ENCODE measurements at places on chromosomes 11 and 22. TPM values are rescaled to one million over a fixed set of nuclear protein-coding genes. Genes with fewer than 3 reads are reported as not detected.
A peak's percentile ranks its signal among the peaks of the same experiment; 100 is the strongest.

DNA sequence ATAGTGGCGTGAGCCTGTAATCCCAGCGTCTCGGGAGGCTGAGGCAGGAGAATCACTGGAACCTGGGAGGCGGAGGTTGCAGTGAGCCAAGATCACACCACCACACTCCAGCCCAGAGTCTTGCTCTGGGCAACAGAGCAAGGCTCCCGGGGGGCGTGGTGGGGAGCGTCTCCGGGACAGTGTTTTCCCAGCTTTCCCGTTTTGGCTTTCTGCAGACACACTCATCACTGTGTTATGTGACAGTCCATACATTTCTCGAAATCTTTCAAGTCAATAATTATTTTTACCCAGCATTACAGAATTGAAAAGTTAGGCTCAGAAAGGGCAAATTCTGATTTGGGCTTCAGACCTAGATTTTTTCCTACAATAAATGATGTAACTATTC is 31.7 kb downstream of the NEAT1 start:
- DNase-seq, result peak; percentile 46

MEN1 gene
- 21.9 TPM for total RNA-seq

DNA sequence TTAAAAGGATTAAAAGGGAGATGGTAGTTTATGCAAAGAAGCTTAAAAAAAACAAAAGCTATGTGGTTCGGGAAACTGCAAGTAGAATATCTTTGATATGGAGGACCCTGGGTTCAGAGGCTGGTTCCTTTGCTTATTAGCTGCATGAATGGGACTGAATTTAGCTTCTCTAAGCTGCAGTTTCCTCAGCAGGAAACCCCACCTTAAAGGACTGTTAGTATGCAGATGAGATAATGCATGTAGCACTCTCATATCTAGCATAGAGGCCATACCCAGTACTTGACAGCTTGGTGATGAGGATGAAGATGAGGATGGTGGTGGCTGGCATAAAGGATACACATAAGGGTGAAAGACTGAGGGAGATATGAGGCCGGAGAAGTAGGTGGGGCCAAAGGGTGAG is 134.6 kb downstream of the RRAS2 start:
- DNase-seq, result no peak

HMOX1 gene
- 33.8 TPM for total RNA-seq

DNA sequence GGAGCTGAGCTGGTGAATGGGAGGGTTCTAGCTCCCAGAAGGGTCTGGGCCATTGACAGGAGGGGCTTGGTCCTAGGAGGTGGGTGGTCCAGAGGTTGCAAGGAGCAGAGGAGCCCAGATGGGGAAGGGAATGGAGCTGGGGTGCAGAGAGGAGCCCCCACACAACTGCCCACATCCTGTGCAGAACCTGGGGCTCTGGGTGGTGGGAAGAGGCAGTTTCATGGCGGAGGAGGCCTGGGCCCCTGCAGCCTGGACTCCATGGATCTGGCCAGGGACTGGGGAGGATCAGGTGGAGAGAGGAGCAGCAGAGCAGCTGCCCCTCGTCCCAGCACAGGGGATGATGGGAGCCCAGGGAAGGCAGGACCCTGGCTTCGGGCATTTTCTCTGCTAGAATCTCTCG is 963 bp upstream of the ADORA2A start:
- DNase-seq, result no peak

GRCh38 chr11:12086271-12087074 is 23.9 kb upstream of the MICAL2 start:
- peak; percentile 41 for DNase-seq

PATE2 gene
- not detected for total RNA-seq

GRCh38 chr11:15525582-15525981 is 410.9 kb downstream of the INSC start:
- DNase-seq, result no peak

- no peak for DNase-seq
Measured at GRCh38 chr11:32188785-32189184, 97.9 kb downstream of the RCN1 start.

DNA sequence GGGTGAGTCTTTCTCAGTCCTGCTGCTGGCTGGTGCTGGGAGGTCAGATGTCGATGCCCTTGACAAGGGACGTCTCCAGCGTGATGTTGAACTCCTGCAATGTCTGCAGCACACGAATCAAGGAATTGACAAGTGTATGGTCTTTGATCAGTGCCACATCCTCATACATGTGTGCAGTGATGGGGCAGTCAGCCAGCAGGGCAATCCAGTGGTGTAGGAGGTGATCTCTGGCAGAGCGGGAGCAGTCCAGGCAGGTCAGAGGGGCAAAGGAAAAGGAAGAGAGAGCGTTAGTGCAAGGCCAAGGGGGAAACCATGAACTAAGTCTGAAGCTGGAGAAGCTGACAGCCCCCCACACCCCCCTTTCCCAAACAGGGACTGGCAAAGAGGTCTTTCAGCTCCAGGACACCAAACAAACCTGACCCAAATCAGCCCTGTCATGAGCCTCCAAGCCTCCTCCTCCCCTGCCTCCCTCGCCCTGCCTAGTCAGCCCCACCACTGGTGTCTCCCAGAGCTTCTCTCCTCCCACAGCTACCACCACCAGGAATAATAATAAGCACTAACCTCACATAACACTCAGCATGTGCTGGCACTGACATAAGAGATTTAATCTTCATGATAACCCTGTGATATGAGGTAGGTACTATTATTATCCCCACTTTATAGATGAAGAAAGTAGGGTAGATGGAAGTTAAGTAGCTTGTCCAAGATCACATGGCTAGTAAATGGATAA is 48.4 kb upstream of the SCUBE2 start:
- no peak for DNase-seq

DNA sequence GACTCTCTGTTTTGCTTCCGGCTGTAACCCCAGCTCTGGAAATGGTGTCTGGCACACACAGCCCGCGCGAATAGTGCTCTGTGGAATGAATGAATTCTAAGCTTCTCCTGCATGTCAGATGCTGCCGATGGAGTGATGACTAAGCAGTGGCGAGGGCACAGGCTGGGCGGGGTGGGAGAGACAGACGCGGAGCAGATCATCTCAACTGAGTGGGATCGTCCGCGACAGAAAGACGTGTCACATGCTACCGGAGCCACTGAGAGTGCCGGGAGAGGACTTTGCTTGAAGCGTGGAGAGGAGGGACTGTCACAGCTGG is 334.5 kb downstream of the CTTN start:
- DNase-seq, result peak; percentile 12

DNA sequence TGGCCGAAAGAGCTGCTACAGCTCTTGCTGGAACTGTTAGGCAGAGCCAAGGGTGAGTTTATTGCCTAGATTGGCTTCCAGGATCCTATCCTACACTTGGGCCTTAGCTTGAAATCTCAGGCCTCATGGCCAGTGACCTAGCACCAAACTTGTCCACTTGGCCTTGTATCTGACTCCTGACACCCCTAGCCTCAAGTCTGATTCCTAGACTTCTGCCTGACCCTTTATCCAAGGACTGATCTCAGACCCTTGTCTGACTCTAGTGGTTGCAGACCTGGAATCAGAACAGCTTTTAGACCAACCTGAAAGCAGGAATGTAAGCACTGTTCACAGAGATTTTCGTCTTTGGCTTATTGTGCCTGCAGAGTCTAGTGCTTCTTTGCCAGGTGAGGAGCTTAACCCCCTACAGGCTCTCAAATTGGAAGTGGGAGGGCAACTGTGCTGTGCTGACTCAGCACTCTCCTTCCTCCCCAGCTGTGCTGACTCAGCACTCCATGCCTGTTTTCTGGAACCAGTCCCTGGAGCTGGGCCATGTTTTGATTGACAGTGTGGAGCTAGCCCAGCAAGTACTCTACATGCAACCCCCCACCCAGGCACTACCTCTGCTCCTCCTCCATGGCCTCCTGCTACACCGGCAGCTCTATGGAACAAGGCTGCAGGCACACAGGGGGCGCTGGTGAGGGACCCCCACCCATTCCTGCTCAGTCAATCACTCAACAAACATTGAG is 35.1 kb downstream of the RRP8 start:
- DNase-seq, result no peak

DNA sequence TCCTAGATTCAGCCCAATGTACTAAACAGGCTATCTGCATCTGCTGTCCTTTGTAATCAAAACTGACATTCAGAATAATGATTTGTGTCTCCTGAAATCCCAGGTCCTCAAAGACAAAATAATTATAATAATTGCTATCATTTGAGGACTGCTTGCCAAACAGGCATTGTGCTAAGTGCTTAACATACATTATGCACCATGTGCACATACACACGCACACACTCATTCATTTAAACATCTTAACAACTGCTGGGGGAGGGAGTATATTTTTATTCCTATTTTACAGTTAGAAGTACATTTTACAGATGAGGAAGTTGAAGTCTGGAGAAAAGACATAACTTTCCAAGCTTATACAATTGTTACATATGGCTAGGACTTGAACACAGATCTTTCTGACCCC is 308.0 kb upstream of the ZC3H12C start:
- DNase-seq, result no peak

MMP13 gene
- not detected for total RNA-seq

PHLDA2 gene
- total RNA-seq, result 23.9 TPM

GRCh38 chr22:48340727-48341709 is 1486.7 kb downstream of the BRD1 start:
- DNase-seq, result no peak

DNA sequence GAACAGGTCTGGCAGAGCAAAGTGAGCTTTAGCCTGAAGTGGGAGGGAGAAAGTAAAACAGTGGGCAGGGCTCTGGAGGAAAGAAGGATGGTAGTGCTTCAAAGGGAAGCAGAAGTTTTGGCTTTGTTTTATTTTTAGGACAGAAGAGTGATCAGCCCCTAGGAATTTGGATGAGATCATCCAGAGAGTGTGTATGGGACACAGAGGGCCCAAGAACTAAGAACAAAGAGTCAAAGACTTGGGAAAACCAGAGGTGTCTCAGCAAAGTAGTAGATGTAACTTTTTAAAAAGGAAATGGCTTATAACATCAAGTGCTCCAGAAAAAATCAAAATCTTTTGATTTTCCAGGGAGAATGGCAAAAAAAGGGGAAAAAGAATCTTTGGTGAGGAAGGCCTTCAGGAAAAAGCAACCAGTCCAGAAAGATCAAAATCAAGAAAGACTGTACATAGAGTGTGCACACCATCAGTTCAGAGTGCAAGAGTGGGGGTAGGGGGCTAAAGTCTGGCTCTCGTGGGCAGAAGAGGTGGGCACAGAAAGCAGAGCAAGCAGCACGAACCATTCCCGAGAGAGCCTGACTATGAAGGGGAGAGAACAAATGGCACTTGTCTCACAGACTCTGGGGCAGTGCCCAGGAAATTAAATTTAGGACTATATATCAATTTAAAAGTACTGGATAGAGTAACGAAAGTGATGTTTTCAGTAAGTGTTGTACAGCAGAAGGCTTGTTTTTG is 30.0 kb downstream of the MAPK1 start:
- no peak for DNase-seq

DNA sequence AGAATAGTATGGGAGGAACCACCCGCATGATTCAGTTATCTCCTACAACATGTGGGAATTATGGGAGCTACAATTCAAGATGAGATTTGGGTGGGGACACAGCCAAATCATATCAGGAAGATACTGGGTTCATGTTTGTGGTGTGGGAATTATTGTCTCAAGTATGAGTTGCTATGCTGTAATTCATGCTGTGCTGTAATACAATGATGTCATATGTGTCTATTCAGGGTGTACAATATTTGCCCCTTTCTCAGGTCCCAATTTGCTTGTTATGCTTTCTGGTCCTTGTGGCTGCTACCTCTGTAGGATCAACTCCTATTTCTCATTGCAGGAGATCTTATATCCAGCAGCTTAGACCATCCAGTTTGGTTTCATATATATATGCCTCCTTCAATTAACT is 52.2 kb upstream of the ARHGAP20 start:
- no peak for DNase-seq

OR52D1 gene
- not detected for total RNA-seq

MUC5AC gene
- not detected for total RNA-seq

DNA sequence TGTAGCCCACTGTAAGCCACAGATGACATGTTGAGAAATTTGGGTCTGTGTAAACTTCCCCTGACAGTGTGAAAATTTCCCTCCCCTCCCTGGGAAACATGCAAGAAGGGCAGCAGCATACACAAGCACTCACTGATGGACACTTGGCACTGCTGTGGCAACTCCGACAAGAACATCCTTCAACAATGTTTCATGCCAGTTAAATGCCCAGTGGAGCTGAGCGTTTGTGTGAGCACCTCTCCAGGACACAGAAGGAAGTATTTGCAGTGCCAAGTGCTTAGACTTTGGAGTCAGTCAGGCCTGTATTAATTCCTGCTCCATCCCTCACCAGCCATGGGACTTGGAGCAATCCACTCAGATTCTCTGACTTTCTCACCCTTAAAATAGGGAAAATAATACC is 17.7 kb downstream of the C11orf87 start:
- DNase-seq, result no peak

PRR33 gene
- not detected for total RNA-seq

ELMOD1 gene
- 0.31 TPM for total RNA-seq

- DNase-seq, result no peak
Measured at GRCh38 chr22:40238425-40239344, 61.0 kb downstream of the TNRC6B start.

DNA sequence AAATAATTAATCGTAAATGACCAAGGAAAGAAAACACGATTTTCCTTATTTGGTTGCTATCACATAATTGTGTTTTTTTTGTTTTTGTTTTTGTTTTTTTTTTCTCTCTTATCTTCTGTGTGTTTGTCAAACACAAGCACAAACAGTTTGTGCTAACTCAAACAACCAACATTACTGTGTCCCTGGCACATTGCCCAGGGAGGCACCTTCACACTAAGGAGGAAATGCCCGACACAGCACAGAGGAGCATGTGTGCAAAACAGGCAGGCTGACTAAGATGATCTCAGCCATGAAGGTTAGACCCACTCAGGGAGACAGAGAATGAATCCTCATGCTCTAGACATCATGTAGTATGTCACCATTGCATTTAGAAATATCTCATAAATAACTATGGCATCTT is 130.1 kb downstream of the SOX6 start:
- DNase-seq, result peak; percentile 96
